ENCODE measurements at places on chromosomes 7 and 10. TPM values are rescaled to one million over a fixed set of nuclear protein-coding genes. Genes with fewer than 3 reads are reported as not detected.

DNA sequence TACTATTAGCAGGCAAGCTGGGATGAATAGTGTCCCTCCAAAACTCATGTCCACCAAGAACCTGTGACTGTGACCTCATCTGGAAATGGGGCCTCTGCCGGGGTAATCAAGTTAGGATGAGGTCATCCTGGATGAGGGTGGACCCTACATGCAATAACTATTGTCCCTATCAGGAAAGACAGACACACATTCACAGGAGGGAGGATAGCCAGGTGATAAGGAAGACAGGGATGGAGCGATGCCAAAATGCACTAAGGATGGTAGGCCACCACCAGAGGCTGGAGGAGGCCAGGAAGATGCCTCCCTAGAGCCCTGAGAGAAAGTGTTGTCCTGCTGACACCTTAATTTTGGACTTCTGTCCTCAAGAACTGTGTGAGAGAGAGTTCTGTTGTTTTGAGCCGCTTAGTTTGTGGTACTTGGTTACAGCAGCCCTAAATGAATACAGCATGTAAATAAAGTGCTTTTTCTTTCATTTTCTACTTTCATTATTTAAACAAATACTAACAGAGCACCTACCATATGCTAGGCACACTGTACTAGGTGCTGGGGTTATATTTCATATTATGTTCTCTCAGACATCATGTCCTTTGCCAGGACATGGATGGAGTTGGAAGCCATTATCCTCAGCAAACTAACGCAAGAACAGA, 111.9 kb downstream of the USP6NL start:
- no peak for DNase-seq

PNLIPRP1 gene
- 0.63 TPM for polyA plus RNA-seq

- peak; percentile 92 for DNase-seq
Measured at GRCh38 chr10:67884842-67885670, 600 bp downstream of the SIRT1 start.

CBX3 gene
- 214 TPM for polyA plus RNA-seq

GRCh38 chr7:54931532-54931931, 87.3 kb upstream of the EGFR start:
- no peak for DNase-seq

GRCh38 chr10:78944723-78945312, 123.9 kb upstream of the ZMIZ1 start:
- DNase-seq, result peak; percentile 58

ZC3HAV1L gene
- 13.1 TPM for polyA plus RNA-seq

GSAP gene
- polyA plus RNA-seq, result 13.6 TPM

- DNase-seq, result peak; percentile 23
Measured at GRCh38 chr10:1107679-1108078, 51.5 kb downstream of the WDR37 start.

DNA sequence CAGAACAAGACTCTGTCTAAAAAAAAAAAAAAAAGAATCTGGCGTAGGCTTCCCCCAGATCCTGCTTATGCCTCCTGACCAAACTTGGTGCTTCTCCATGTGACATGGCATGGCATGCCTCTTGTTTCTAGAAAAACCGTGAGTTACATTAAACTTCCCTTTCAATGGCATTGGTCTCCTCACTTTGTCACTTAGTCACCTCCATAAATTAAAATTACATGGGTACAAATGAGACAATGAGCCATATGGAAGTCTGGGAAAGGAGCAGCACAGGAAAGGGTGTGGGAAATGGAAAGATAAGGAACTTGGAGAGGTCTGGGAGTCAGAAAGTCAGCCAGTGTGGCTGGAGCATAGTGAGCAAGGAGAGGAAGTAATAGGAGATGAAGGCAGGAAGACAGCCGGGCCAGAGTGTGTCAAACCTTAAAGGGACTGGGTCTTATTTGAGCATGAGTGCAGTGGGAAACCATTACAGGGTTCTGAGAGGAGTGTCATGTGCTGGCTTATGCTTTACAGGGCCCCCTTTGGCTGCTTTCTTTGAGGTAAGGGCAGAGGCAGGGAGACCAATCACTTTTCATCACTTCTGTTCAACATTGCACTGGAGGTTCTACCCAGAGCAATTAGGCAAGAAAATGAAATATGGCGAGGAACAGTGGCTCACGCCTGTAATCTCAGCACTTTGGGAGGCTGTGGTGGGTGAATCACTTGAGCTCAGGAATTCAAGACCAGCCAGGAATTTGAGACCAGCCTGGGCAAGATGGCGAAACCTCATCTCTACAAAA, 21.3 kb upstream of the ZMIZ2 start:
- no peak for DNase-seq

DNA sequence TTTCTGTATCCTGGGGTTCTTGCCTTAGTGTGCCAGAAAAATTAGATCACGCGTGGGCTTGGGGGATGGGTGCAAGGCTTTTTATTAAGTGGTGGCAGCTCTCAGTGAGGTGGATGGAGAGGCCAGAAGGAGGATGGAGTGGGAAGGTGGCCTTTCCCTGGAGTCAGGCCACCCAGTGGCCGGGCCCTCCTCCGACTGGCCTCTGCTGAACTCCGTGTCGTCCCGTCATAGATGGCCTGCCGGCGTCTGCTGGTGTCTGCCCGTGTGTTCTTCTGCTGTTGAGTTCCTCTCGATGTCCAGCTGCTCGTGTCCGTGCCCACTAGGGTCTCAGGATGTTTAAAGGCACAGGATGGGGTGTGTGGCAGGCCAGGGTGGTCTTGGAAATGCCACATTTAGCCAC, 4.0 kb upstream of the ZNF746 start:
- no peak for DNase-seq

GRCh38 chr7:130758429-130759056, 24.5 kb upstream of the KLF14 start:
- peak; percentile 24 for DNase-seq

- no peak for DNase-seq
Measured at GRCh38 chr7:66920256-66920655, 769 bp upstream of the TMEM248 start.

- DNase-seq, result no peak
Measured at GRCh38 chr10:51846856-51847506, 147.6 kb upstream of the CSTF2T start.

DNA sequence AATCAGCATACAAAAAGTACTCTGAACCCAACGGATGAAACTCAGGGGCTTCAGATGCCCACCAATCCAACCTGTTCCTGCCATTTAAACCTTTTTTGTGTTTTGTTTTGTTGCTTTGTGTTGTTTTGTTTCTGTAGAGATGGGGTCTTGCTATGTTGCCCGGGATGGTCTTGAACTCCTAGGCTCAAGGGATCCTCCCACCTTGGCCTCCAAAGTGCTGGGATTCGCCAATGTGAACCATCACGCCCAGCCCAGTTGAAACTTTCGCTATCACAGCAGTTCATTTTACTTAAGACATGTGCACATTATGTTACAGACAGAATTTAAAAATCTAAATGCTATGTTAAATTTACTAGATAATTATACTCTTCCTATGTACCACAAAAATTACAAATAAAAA, 101.6 kb downstream of the SKIDA1 start:
- no peak for DNase-seq

- peak; percentile 34 for DNase-seq
Measured at GRCh38 chr10:3239066-3239919, 66.7 kb upstream of the PITRM1 start.

DNA sequence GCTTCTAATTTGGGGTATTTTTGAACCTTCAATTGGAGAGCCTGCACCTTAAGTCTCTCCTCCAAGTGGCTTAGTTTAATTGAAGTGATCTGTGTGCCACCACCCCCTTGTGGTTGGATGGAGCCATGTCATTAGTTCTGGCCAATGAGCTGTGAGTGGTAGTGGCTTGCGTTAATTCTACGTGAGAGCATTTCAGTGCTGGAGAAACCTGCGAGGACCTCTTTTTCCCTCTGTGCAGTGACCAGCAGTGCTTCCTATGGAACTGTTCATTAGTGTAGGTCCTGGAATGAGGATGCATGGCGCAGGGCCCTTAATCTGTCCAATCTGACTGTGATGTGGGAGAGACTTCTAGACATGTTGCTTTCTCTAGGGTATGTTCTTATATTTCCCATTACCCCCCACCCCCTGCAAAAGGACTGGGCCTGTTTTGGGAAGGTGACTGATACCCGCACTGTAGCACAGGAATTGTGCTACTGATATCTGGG, 3.8 kb downstream of the HILPDA start:
- peak; percentile 67 for DNase-seq

- no peak for DNase-seq
Measured at GRCh38 chr7:33916357-33917081, 11.2 kb downstream of the BMPER start.

DNA sequence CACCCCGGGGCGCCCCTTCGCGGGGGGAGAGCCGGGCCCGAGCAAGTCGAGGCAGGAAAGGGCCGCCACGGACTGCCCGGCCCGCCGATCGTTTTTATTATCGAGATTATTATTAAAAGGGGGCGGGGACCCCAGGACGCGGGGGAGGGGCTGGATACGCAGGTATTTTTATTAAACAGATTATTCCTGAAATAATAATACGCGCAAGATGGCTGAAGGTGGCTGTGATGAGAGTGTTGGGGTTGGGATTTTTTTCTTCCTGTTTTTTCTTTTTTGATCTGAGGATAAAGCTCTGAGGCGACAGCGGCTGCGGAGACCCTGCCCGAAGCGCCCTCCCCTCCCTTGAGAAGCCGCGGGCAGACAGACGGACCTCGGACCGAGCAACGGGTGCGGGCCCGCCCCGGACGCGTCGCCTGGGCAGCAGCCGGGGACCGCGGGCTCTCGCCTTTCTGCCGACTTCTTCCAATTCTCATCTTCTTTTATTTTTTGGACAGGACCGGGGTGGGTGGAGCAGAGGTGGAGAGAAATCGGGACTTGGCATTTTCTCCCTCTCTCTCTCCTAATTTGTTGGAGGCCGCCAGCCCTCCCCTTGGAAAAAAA, 1.4 kb upstream of the TRIM8 start:
- peak; percentile 47 for DNase-seq

ASIC3 gene
- polyA plus RNA-seq, result 6.9 TPM

GRCh38 chr10:62005281-62005680, 103.8 kb downstream of the ARID5B start:
- DNase-seq, result no peak

- no peak for DNase-seq
Measured at GRCh38 chr7:16509829-16510228, 16.8 kb upstream of the LRRC72 start.

COL1A2 gene
- polyA plus RNA-seq, result 532 TPM

DNA sequence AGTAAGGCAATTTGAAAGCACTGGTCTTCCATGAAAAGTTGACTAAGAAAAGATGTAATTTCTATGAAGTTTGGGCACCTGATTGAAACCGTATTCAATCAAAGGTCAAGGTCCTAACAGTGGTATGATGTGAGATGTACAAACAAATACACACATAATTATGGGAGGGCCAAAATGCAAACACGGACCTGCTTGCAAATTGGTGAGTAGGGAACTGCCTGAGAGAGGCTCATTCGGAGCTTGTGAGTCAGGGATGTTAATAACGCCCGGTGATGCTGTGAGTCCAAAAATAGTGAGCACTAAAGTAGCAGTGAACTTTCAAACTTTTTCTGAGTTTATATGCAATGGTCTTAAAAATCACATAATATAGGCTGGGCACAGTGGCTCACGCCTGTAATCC, 34.2 kb upstream of the FAM180A start:
- no peak for DNase-seq

GRCh38 chr7:31327071-31327470, 13.5 kb downstream of the NEUROD6 start:
- DNase-seq, result peak; percentile 51

DNA sequence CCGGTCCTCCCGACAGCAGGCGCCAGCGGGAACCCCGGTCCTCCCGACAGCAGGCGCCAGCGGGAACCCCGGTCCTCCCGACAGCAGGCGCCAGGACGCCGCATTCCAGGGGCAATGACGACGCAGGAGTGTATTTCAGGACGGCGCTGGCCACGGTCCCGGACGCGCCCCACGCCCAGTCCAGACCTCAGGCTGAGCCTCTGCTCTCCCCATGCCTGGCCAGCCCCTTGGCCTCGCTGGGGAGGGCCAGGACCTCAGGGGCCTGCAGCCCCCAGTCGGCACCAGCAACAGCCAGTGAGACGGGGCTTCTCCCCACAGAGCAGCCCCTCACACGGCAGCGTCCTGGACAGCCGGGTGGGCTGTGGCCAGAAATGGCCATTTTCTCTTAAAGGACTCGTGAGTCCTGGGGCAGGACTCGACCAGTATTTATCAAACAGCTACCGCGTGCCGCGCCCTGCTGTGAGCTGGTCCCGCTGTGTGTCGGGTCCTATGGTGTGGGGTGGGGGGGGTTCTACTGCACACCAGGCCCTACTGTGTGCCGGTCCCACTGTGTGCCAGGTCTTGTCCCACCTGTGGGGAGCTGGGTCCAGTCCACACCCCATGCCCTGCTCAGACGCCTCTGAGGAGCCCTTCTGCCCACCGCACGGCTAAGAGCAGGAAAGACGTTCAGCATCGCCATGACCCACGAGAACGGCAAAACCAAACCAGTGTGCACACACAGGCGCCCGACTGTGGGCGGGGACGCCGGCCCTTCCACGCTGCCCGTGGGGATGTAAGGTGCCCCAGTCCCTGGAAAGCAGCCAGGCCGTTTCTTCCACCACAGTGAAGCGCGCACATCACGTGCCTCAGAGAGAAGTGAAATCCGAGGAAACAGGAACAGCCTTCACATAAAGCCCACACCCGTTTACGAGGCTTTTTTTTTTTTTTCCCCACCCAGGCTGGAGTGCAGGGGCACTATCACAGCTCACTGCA, 33.3 kb downstream of the GET4 start:
- DNase-seq, result no peak

MMP21 gene
- 0.28 TPM for polyA plus RNA-seq

- no peak for DNase-seq
Measured at GRCh38 chr10:131179361-131179760, 132.2 kb downstream of the TCERG1L start.

GRCh38 chr10:17307123-17307522, 79.1 kb downstream of the VIM start:
- no peak for DNase-seq

DNA sequence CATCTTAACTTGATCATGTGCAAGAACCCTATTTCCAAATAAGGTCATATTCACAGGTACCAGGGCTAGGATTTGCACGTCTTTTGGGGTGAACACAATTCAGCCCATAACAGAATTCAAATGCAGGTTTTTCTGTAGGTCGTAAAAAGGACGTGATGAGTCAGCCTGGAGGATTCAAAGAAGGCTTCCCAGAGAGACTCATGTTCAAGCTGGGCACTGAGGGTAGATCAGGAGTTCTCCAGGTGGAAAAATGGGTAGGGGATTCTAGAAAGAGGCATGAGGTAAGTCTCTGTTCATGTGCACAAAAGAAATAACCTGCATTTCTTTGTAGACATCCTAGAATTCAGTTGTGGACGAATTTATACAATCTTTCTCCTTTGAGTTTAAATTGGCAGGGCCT, 160.4 kb downstream of the RPS24 start:
- no peak for DNase-seq

NKX1-2 gene
- 7.7 TPM for polyA plus RNA-seq

- DNase-seq, result no peak
Measured at GRCh38 chr7:32206987-32207386, 136.8 kb upstream of the PDE1C start.

DNA sequence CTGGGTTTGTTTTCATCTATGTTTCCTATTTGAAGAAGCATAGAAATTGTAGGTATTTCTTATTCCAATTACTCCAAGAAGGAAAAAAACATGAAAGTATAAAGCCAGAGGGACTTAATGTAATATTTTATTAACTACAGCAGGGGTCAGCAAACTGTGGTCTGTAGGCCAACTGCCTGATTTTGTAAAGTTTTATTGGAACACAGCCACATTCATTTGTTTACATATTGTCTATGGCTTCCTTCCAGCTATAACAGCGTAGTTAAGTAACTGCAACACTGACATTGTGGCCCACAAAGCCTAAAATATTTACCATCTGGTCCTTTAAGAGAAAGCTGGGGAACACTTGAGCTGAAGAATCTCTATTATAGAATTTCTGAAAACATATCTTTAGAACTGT, 306.2 kb downstream of the BICC1 start:
- no peak for DNase-seq

PGAM2 gene
- 4.0 TPM for polyA plus RNA-seq

- DNase-seq, result no peak
Measured at GRCh38 chr7:148155826-148156225, 434.7 kb upstream of the C7orf33 start.

All from large intestine (tissue), 12 donors.